Smooth muscle cell of the brain vasculature (primary cell): ENCODE measurements at places on chromosomes 5 and 9.

DNA sequence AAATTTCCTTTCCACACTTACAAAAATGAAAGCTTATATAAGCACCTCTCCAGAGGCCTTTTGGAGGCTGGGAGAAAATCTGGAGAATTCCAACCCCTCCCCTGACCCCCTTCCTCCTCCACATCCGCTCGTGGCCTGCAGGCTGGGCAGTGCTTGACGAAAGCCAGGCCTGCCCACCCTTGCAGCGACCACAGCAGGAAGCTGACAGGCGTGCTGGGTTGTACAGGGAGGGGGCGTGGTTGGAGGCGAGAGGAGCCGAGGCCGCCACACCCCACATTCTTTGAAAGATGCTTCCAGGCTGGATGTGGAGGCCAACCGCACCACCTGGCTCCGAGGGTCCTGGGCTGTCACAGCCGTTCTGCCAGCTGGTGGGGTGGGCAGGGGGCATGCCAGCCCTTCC is 47.8 kb upstream of the IER5L start:
- DNase-seq = peak; percentile 59

DNA sequence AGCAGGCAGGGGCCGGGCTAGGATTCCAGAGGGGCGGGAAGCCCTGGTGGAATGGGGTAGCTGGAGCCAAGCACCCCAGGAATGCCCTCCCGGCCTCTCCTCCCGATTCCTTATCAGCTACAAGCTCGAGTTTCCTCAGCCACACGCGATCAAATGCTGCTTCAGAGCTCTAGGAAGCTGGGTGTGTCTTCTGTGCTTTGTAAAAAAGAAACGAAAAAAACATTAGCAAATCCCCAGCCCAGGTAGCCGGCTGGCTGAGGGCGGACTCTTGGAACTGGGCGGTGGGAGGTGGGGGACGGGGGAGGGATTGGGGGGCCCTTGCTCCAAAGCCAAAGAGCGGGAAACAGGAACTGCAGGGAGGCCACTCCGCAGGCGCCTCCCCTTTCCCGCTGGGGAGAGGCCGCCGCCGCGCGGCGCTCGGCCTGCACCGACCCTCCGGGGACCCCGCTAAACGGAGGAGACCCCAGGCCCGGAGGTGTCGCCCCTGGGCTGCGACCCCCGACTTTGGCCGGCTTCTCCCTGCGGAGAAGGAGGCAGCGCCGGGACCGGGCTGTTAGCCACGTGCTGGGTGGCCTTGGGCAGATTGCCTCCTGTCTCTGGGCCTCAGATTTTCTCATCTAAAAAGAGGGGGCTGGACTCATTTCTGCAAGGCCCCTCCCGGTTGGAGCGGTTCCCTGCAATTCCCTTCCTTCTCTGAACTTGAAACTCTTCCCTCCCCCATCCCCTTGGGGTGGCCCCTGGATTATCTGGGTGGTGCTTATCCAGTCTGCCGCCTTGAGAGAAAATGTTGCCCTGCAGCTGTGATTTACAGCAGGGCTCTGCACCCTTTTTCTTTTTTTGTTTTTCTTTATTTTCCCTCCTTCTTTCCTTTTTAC is 40.9 kb upstream of the FABP6 start:
- DNase-seq = no peak

DNA sequence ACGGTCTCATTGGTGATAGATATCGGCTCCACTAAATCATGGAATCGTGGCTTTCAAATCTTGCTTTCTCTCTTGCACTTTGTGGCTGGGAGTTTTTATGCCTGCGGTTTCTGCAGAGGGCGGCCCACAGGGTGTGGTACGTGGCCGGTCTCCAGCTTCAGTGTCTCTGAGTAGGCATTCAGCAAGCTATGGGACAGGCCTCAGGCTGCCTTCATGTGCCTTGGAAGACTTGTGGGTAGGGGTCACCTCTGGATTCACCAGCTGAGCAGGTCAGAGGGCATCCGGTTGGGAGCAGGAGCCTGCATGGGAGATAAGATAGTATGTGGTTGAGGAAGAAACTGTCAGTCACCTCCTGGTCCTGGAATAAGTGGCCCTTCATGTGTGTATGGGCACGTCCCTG is 47.7 kb downstream of the AMBP start:
- no peak for DNase-seq

- no peak for DNase-seq
These were observed 94.3 kb downstream of the PCDH1 start for GRCh38 chr5:141783947-141784296.

- DNase-seq = no peak
These were observed 19.5 kb downstream of the MORN5 start for GRCh38 chr9:122179054-122179689.

GRCh38 chr9:76463211-76463610 is 4.2 kb downstream of the GCNT1 start:
- DNase-seq = no peak

DNA sequence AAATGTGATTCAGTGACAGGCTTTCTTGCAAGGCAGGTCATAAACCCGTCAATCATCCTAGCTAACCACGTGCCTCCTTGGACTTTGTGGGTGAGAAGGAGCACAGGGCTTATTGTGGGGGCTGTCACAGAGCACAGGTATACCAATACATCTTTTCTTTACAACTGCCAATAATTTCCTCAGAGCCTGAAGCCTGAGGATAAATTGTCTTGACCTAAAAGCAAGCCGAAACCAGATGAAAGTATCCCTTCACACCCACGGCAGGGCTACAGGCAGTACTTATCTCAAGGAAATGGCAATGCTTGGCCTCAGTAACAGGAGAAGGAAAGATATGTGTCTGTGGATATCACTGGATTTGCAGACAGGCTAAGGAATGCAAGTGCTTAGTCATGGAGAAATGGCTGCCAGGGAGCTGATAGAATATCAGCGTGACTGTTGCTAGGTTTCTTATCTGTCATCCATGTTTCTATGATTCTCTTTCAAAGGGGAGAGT is 90.3 kb upstream of the ZNF366 start:
- DNase-seq = no peak

- no peak for DNase-seq
These were observed 4.5 kb upstream of the LCP2 start for GRCh38 chr5:170301981-170302652.

DNA sequence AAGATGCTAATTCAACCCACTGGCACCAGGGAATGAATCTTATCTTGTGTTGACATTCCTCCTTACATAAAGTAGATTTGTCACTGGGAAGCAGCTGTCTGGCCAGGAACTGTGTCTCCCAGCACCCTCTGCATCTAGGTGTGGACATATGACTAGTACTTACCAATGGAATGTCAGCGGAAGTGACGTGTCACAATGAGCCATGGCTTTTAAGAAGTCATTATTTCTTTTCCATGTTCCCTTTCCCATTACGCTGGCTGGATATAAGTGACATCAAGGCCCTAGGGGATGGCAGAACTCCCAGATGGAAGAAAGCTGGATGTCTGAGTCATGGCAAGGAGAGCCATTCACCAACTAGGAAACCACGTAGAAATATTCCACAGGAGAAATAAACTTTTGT is 84.7 kb upstream of the MAST4 start:
- no peak for DNase-seq

- DNase-seq = no peak
These were observed 58.8 kb downstream of the CAAP1 start for GRCh38 chr9:26833792-26834191.

DNA sequence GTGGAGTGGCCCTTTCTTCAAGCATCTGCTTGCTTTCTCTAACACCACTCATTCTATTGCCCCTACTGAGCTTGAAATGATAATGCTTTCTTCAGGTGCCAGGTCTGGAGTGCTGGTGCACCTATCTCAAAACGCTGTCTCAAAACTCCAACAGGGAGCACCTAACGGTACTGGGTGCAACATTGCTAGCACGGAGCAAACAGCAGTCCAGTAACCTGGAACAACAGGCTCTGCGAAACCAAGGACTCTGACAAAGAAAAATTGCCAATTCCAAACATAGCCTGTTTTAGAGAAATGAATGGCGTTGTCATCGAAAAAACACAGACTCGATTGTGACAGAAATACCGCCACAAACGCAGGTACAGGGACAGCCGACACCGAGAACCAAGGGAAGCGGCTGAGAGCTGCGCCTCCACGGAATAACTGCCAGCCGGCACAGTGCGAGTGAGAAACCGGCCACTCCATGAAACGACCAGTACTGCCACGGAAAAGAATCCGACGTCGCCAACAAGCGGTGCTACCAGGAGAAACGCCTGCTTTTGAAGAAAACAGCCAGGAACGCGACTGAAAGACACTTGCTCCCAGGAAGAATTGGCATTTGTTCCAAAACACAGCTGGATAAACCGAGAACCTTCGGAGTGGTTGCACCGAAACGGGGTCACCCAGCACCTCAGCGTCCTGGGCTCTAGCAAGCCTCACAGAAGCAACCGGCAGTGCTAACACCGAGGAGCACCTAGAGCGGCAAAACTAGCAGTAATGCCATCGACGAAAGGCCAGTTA is 3.1 kb downstream of the ANXA2R start:
- no peak for DNase-seq
